ENCODE measurements at places on chromosomes 12 and 14.

GRCh38 chr14:91300283-91300895 lies 55.9 kb upstream of the GPR68 start:
- peak; percentile 56 for DNase-seq

GRCh38 chr14:44700184-44700583 lies 193.1 kb upstream of the FSCB start:
- DNase-seq = peak; percentile 67

DNA sequence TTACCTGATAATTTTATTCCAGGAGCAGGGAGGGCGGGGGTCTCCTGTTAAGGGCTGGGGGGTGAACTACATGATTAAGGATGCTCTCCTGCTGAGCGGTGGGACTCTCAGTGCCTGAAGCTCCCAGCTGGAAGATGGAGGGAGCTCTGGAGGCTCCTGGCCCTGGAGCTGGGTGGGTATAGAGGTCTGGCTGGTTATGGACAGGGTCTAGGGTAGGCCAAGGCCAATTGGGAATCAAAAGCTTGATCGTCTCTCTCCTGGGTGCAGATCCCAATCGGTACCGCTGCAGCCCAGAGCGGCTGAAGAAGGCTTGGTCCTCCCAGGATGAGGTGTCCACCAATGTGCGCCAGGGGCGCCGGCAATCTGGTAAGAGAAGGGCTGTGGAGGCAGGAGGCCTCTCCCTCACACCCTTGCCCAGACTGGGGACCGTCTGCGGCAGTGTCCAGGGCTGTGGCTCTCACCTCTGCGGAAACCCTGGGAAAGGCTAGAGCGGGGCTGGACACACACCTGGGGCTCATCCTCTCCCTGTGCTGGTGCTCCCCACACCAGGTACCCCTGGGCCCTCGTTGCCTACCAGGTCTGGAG lies 28.4 kb downstream of the PLEKHG3 start:
- no peak for DNase-seq

GRCh38 chr12:66244446-66244845 lies 55.4 kb downstream of the IRAK3 start:
- DNase-seq = no peak

DNA sequence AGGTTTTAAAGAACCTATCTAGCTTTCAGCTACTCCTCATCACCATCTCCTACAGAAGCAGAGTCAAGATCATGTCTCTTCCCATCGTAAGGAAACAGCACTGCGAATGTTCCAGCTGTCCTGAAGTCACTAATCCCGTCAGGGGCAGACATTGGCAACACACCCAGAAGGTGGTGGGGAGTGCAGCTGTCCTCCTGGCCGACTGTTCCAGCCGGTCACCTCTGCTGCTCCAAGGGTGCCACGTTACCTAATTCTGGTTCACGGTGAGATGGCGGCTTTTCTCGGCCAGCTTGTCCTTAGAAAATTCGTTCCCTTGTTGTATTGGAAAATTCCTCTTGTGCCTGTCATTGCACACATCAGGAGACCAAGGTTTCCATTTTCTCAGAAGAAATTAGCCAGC lies 196.2 kb downstream of the ZFP36L1 start:
- no peak for DNase-seq

DNA sequence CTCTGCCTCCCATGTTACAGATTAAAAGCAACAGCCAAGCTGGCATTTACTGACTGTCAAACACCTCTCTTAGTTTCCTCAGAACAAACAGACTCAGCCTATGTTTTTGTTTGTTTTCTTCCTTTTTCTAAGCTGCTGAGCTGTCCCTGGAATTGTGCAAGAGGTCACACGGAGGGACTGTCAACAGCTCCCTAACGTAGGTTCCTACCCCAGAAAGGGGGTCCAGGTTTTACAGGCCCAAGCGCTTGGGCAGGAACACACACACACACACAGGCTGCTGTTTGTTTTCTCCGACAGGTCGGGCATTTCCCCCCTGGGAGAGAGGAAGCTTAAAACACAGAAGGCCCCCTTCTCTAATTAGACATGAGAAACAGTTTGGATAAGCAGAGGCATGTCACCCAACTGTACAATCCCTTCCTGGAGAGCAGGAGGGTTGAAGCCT lies 739.6 kb upstream of the TBX3 start:
- DNase-seq = peak; percentile 8

- DNase-seq = no peak
Measured at GRCh38 chr12:11564984-11565651, 84.4 kb upstream of the ETV6 start.

GRCh38 chr14:56205881-56206280 lies 87.7 kb downstream of the PELI2 start:
- DNase-seq = no peak

DNA sequence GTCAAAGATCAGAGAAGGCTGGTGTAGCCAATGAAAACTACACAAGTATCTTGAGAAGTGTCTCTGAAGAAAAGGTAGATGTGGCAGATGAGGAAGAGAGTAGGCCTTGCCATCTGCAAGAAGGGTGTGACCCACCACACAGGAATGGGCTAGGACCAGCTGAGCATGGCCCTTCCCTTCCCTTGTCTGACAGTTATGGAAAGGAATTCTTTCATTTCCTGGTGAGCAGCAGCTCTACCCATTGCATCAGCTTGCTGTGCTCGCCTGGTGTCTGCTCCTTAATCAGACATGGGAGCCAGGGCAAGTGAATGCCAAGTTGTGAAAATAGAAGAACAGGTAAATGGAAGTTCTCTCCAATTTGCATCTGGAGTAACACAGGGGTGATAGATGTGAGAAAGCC lies 145.2 kb upstream of the KRR1 start:
- no peak for DNase-seq

DNA sequence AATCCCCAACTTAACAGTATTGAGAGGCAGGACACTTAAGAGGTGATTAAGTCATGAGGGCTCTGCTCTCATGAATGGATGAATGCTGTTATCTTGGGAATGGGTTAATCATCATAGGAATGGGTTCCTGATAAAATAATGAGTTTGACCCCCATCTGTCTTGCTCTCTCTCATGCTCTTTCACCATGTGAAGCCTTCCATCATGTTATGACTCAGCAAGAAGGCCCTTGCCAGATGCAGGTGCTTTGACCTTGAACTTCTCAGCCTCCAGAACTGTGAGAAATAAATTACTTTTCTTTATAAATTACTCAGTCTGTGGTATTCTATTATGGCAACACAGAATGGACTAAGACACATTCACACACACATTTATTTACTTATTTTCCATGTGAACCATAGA lies 89.0 kb upstream of the PPM1H start:
- DNase-seq = no peak

- DNase-seq = no peak
Measured at GRCh38 chr14:68864361-68864750, 71.5 kb upstream of the ZFP36L1 start.

DNA sequence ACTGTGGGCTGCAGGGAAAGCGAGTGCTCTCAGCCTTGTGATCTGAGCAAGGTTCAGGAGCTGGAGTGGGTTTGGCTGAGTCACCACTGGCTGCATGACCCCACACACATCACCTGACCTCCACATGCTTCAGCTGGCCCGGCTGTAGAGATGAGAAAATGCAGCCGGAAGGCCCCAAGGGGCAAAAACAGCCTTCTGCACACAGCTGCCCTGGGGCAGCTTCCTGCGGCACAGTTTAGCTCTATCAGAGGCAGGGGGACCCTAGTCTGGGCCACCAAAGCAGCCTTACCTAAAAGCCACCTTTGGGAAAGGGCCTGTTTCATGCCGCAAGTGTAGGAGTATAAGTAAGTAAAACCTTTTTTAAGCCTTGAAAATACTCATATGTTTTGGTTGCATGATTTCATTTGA lies 123.3 kb downstream of the SSPN start:
- peak; percentile 75 for DNase-seq

- no peak for DNase-seq
Measured at GRCh38 chr12:6858799-6859198, 6.8 kb downstream of the USP5 start.

GRCh38 chr14:92924247-92924646 lies 1.3 kb downstream of the CHGA start:
- DNase-seq = no peak

DNA sequence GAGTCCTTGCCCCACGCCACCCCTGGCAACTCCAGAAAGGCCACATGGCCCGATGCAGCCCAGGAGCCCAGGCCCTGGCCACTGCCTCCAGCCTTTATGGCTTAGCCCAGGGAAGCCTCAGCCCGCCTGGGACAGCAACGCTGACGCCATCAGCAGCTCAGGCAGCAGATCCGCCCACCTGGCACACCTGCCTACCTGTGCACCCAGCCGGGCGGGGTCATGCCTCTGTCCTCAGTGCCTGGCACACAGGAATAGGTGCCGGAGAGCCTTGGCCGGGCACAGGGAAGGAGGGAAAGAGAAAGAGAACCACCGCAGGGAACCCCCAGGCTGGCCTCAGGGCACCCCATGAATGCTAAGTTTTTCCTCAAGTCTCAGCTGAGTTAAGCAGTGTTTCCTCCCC lies 21.1 kb downstream of the BEGAIN start:
- DNase-seq = no peak

GRCh38 chr12:28872654-28873268 lies 276.3 kb upstream of the FAR2 start:
- DNase-seq = peak; percentile 82

DNA sequence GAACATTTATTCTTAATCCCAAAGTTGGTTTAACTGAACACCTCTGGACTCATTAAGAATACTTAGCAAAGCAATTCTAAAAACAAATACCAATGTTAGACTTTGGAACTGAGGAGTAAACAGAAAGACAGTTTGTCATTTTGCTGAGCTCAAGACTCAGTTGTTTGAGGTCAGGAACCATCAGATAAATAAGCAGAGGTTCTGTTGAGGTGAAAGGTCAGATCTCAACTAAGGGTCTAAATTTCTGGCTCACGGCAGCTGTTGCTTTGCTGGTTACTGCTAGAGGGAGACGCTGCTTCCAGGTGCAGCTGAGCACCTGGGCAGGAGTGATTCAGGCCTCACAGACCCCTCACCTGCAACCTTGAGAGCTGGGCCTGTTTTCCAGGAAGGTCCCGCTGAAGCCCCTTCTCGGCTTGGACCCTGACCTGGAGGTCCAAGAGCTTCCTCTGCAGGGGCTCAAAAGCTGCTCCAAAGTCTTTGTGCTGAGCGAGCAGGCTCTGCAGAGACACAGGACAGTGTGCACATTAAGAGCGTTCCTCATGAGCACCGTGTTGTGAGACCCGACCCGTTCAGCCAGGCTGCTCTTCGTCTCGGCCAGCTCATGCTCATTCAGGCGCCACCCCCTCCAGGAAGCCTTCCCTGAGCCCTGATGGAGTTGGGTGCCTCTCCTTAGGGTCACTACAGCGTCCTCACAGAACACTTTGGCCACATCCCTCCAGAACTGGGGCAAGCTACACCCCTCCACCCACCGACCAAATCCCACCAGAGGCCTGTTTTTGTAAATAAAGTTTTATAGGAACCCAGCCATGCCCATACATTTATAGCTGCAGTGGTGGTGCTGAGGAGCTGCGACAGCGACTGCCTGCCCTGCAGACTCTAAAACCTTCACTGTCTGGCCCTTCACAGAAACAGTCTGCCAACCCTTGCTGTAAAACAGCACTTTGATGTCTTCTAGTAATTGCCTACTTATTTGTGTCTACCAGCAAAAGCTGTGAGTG lies 72.0 kb downstream of the SYNE3 start:
- no peak for DNase-seq

- DNase-seq = no peak
Measured at GRCh38 chr12:83958997-83959396, 953.6 kb downstream of the SLC6A15 start.

DNA sequence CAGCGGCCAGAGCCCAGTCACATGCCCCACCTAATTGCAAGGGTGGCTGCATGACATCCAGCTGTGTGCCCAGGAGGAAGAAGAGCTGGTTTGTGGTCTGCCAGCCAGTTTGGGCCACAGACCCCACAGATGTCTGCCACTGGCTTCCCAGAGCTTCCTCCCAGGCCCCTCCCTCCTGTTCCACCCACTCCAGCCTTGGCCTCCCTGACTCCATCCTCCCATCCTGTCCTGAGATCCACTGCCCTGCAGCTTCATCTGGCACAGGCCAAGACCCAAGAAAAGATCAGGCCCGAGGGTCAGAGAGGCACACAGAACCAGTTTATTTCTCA lies 5.9 kb downstream of the NGB start:
- no peak for DNase-seq

GRCh38 chr12:52496590-52497071 lies 3.6 kb upstream of the KRT6A start:
- peak; percentile 26 for DNase-seq

DNA sequence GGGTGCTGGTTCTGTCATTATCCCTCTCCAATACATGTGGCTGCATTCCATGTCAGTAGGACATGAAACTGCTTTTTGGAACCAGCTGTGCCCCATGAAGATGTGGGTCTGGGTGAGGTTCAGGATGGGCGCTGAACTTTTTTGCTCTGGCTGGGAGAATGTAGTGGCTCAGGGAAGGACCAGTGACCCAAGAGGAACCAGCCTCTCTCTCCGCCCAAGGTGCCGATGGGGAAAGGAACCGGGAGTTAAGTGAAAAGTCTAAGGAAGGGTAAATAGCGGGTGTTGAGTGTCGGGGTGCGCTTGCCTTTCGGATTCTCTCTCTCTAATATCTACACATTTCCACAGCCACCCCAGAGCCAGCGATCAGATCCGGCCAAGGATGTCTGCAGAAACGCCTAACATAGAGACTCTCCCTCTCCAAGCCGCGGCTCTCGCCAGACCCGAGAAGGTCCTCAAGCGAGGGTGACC lies 7.8 kb downstream of the ARHGEF25 start:
- DNase-seq = no peak

DNA sequence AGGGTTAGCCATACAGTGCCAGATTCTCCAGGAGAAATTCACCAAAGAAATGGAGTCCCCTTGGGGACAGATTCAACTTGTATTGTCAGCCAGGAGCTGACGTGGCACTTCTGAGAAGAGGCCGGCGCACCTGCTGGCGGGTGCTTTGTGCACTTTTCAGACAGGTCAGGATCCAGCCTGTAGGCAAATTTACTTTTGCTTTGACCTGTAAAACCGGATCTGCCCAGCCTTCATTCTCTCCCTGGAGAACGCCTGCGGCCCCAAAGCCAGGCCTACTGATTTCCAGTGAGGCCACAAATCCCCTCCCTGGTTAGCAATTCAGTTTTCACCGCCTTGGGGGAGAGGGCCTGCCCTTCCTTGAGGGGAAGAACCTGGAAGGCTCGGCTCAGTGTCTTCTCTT lies 17.4 kb downstream of the P2RX4 start:
- no peak for DNase-seq

DNA sequence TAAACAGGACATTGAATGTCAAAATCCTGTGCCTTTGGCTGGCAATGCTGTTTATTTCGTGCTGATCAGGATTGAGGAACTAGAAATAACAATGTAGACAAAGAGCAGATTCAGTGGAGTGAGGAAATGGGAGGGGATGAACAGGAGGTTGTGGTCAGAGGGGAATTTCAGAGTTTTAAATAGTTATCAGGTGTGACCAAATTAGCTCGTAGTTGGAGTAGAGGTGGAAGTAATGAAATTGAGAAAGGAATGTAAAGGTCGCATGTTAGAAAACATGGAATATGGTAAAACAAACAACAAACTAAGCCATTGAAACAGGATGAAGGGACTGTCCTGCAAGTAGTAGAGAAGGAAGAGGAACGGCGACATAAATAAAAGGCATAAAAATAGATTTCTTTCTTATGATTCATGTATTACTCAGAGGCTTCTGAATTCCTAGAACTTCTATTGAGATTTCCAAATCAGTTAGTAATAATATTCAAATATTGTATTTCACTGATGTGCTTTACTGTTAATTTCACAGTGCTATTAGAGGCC lies 9.5 kb upstream of the SAV1 start:
- peak; percentile 66 for DNase-seq

Measured in astrocyte of the hippocampus (primary cell).